ENCODE measurements at places on chromosomes 5 and 9.

DNA sequence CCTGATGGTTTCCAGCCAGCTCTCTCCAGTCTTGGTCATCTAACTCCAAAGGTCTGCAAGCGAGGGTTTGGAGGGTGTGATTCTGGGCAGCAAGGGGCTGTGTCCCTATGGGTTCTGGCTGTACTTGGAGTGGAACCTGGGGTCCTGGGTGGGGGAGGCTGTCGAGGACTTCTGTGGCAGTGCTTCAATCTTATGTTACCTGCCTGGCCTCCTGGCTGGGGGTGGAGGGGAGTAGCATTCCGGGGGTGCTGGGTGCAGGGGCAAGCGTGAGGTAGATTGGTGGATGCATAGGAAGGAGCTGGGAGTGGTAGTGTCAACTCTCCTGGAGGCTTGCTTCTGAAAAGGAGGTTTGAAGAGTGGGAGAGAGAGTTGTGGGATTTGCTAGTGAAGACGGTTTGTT lies 143.4 kb downstream of the HSPA4 start:
- no peak for DNase-seq

GRCh38 chr9:128005923-128006322 lies 25.1 kb upstream of the EEIG1 start:
- DNase-seq = no peak

DNA sequence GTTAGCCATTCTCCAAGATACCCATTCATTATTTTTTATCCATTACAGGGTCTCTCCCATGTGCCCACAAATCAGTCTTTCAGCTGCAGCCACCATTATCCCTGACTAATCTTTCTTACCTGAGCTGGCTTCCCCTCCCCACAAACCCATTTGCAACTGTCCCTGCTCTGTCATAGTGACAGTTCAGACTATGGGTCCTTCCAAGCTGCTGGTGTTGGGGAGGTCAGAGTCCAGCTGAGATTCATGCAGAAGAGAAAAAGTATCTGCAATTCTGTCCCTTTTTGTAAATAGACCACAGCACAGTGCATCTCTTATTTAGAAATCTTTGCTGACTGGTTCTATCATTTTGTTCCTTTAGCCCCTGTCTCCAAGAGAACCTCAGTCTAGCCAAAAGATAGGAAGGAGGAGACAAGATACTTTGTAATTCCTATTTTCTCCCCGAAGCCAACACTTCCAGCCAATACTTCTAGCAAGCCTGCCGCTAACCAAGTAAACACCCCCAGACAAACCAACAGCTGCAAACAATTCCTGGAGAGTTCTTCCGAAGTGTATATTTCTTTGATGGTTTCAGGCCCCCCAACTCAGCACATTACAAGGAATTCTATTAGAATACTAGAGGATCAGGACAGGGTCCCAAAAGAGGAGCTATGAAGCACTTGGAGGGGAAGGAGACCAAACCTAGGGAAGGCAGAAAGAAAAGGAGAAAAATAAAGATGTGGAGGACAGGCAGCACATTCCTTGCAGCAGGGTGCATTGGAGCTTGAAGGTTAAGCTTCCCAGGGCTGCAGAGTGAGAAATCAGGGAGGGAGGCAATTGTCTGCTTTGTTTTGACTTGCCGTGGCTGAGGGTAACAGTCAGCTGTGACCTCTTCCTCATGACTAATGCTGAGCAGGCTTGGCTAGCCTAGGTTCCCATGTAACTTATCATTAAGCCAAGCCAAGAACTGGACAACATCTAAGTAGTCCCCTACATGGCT lies 148.5 kb downstream of the SGCD start:
- peak; percentile 40 for DNase-seq

GRCh38 chr9:125549465-125549871 lies 157.5 kb downstream of the MAPKAP1 start:
- DNase-seq = peak; percentile 56

DNA sequence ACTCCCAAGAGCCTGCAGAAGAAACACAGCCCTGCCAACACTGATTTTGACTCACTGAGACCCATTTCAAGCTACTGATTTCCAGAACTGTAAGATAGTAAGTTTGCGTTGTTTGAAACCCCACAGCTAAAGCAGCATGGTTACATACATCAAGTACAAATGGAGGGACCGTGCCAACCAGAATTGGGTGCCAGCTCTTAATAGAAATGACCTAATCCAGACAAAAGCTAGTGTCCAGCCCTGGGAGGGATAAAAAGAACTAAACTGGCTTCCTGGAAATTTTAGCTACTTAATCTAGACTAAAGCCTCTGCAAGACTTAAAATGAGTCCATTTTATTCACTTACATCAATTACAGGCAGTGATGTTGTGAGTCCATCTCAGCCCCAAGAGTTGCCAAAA lies 122.6 kb downstream of the ADAMTS12 start:
- no peak for DNase-seq

DNA sequence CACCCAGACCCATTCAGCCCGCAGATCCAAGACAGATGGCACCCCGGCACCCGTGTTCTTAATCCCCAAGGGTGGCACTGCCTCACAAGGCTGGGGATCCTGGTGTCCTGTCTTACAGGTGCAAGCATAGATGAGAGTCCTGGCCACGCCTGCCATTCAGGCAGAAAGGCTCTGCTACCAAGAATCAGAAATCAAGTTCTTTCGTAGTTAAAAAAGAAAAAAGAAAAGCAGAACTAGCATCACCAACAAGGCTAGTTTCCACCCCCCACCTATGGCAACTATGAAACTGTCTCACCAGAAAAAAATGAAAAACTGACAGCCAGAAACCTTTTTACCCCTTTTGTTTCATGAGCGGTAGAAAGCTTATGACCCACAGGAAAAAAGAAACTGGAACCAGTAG lies 170.4 kb downstream of the SYK start:
- no peak for DNase-seq

DNA sequence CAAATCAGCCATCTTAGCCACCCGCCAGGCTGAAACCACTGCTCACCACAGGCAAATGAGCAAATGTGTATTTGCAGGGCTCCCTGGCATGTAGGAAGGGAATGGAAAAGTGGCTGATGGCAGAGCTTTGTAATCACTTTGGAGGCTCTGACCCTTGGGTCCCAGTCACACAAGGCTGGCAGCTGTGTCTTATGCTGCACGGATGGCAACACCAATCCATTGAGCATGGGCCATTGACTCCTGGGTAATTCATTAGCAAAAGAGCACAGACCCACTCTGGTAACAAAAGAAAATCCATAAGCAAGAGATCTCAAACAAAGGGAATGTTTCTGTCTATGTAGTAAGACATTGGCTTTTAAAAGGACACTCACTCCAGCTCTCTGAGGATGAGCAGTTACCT lies 57.6 kb downstream of the SPOCK1 start:
- no peak for DNase-seq

DNA sequence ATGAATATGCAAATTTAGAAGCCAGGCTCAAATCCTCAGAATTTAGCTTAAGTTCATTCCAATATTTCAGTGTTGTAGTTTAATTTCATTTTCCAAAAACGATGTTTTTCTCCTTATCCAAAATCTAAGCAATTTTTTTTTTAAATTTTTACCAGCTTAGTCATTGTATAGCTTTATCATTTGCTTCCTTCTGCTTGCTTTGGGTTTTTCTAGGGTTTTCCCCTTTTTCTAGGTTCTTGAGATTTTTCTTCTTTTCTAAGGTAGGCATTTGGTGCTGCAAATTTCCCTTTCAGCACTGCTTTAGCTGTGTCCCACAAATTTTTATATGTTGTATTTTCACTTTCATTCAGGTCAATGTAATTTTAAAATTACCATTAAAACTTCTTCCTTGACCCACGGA lies 34.4 kb upstream of the CCDC112 start:
- DNase-seq = no peak

GRCh38 chr9:116189683-116190082 lies 36.1 kb downstream of the PAPPA start:
- DNase-seq = no peak

- DNase-seq = peak; percentile 74
Measured at GRCh38 chr9:87713278-87713987, 12.5 kb upstream of the CTSL start.

DNA sequence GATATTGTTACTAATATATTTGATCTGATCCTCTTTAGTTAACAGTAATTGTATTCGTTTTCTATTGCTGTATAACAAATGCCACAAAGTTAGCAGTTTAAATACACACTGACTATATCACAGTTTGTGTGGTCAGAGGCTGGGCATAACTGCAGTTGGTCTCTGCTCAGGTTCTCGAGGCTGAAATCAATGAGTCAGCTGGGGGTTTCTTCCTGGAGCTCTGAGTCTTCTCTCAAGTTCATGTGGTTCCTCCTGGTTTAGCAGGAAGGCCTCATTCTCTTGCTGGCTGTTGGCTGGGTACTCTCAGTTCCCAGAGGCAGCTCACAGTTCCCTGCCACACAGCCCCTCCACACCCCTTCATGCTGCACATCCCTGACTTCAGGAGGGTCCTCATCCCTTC lies 20.7 kb downstream of the COL23A1 start:
- no peak for DNase-seq

DNA sequence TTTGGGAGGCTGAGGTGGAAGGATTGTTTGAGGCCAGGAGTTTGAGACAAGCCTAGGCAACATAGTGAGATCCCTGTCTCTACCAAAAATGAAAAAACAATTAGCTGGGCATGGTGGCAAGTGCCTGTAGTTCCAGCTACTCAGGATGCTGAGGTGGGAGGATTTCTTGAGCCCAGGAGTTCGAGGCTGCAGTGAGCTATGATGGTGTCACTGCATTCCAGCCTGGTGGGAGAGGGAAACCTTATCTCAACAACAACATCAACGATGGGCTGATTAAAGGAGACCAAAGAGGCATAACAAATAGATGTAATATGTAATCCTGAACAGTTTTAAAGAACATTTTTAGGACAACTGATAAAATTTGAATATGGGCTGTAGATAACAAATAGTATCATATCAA lies 34.2 kb upstream of the PANK3 start:
- DNase-seq = no peak

DNA sequence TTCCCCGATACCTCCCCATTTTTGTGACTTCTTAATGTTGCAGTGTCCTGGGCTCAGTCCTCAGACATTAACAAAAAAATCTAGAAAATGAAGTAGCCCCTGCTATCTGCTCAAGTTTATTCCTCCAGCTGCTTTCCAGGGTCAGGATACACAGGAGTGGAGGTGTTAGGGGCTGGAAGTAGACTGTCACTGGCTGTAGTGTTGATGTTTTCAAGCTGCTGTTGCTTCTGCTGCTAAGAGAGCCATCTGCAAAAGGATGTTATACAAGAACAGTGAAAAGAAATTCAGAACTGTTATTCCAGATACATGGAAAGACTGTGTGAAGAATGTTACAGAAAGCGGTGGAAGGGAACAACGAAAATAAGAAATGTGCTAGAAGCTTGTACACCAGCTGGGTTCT lies 10.7 kb downstream of the CD14 start:
- DNase-seq = no peak

- no peak for DNase-seq
Measured at GRCh38 chr9:82583524-82583923, 479.4 kb downstream of the RASEF start.

DNA sequence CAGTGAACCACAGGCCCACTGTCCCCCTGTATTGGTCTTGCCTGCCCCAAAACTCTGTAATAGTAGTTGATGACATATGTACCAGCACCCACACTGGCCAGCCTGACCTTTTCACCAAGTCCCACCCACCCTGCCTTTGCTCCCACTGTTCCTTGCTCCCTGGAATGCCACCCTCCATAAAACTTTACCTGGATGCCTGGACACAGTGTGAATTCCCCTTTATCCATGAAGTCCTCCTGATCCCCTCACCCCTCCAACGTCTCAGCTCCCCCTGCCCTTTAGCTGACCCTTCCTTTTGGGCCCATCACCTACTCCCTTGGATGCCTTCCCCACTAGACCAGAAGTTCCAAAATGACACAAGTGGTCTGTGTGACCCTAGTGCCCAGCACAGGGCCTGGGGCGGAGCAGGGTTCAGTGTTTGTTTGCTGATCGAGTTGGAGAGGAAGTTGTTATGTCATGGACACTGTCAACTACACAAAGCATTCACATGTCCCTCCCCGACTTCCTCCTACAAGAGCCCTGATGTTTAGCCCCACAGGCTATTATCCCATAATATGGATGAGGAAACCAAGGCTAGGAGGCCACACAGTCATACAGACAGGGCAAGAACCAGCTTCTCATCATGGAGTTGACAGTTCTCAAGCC lies 16.1 kb downstream of the AMBP start:
- no peak for DNase-seq

- DNase-seq = peak; percentile 39
Measured at GRCh38 chr5:135327429-135328127, 71.5 kb downstream of the MACROH2A1 start.

- DNase-seq = no peak
Measured at GRCh38 chr5:93845376-93845775, 104.0 kb upstream of the POU5F2 start.

GRCh38 chr5:159105145-159106053 lies 5.7 kb upstream of the EBF1 start:
- no peak for DNase-seq

- no peak for DNase-seq
Measured at GRCh38 chr5:125981016-125981415, 442.2 kb upstream of the GRAMD2B start.

- DNase-seq = no peak
Measured at GRCh38 chr5:176167800-176168199, 70.4 kb upstream of the SIMC1 start.

- no peak for DNase-seq
Measured at GRCh38 chr9:128164307-128164885, 4.3 kb downstream of the BBLN start.

DNA sequence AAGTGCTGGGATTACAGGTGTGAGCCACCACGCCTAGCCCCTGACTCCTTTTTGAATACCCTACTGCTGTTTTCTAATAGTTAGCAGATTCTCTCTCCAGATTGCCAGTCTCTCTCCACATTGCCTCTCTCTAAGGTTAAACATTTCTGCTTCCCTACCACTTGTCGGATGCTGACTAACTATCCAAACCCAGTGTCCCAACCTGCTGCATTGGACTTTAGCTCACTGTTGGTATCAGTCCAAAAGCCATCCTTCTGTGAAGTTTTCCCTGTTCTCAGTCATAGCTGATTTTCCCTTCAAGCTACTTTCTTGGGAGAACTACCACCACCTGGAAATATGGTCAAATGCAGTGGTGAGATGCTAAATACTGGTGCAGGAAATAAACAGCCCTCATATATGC lies 48.7 kb downstream of the TLR4 start:
- no peak for DNase-seq

DNA sequence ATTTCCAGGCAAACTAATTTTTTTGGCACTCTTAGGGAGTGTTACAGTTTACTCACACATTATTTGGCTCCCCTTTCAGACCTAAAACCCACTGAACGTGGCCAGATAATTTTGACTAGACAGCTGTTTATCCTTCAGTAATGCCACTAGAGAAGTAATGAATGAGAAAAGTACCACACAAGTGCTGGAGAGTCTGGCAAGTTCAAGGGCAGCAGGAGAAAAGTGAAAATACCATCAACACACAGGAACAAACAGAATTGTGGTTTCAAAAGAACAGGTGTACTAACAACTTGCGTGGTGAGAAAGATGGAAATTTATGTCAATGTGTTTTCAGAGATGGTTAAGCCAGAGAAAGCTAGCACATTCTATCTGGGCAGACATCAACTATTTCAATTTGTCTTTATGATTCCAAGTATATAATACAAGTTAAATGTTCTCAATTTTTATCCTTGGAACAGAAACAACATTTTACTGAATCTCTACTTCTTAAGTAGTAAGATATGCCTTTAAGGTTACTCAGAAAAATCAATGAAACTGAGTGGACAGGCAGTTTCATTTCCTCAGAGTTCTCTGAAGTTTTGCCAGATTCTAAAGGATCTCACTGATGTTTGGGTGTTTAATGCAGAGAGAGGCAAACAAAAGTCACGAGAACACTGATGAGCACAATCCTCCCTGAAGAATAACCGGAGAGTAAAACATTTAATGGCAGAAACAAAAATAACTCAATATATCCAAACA lies 91.0 kb downstream of the ARSB start:
- DNase-seq = no peak

GRCh38 chr9:127256324-127256723 lies 8.2 kb upstream of the GARNL3 start:
- no peak for DNase-seq
